H9 (cell line): ENCODE measurements at places on chromosomes 4 and X. TPM values are rescaled to one million over a fixed set of nuclear protein-coding genes. Genes with fewer than 3 reads are reported as not detected.

ATP1B4 gene
- total RNA-seq, result not detected in 2 replicates

DNA sequence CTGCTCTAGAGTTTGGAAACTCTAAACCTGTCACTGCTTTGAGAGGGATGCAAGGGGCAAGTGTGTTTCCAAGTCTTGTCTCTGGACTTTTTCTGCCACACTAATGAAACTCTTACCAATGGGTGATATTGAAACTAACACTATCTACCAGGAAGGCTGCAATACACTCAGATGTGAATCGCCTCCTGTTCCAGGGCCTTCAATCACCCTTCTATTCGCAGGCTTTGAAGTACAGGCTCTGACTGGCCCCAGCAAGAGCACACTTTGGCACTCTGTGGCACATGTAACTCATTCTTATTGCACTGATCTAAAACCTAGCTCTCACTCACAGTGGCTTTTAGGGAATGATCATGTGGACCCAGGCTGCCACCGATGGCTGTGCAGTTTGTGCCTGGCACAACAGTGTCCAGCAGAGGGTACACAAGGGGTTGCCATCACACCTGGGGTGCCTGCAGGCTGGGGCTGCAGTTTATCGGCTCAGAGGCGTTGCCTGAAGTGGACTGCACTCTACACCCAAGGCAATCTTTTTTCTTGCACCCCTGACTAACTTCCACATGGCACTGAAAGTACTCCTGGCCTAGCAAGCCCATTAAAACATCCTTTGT is 210.8 kb downstream of the MGST2 start:
- H3K27ac ChIP-seq, result no peak overlapping the region
- DNase-seq, result no peak
- H3K4me1 ChIP-seq, result peaks cover 4% of the 10 kb centered on the region; the same call in 1 of the 2 replicates
- no peaks in the 10 kb centered on the region for H3K27me3 ChIP-seq

- H3K27me3 ChIP-seq, result no peaks in the 10 kb centered on the region
- no peak overlapping the region for H3K27ac ChIP-seq
- H3K36me3 ChIP-seq, result no peaks in the 10 kb centered on the region
- no peak overlapping the region for H3K4me3 ChIP-seq
Observed at GRCh38 chrX:112759512-112759911, 79.8 kb upstream of the LHFPL1 start.

TIGD2 gene
- 10.1 and 10.4 TPM in 2 replicates for total RNA-seq

GRCh38 chr4:2078584-2078983 is 19.5 kb downstream of the NAT8L start:
- no peak overlapping the region for H3K4me3 ChIP-seq
- no peaks in the 10 kb centered on the region for H3K27me3 ChIP-seq
- H3K27ac ChIP-seq, result no peak overlapping the region
- no peaks in the 10 kb centered on the region for H3K36me3 ChIP-seq
- DNase-seq, result no peak

GRCh38 chrX:152072236-152072635 is 66.1 kb downstream of the MAGEA10 start:
- H3K4me3 ChIP-seq, result no peak overlapping the region
- no peaks in the 10 kb centered on the region for H3K27me3 ChIP-seq
- no peak for DNase-seq
- no peak overlapping the region for H3K27ac ChIP-seq
- no peaks in the 10 kb centered on the region for H3K4me1 ChIP-seq

TKTL2 gene
- total RNA-seq, result not detected in 2 replicates

NHS gene
- 8.0 and 8.7 TPM in 2 replicates for total RNA-seq

GRCh38 chr4:48138936-48139335 is 4.9 kb upstream of the TXK start:
- no peaks in the 10 kb centered on the region; the same call in none of the 2 replicates for H3K36me3 ChIP-seq
- H3K27me3 ChIP-seq, result no peaks in the 10 kb centered on the region

DNA sequence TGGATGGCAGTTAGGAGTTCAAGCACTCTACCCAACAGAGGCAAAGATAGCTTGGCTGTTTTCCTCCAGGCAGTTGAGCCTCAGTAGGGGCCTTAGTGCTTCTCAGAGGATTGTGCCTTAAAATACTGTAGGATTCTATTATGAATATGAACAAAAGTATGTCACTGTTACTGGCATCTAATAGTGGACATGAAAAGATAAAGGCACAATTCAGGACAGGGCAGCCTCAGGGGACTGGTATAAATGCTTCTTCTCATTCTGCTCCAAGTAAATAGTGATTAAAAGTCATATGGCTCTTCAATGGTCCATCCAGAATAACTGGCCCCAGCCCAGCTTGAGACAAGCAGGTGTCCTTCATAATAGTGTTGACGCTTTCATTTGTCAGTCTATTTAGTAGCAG is 17.7 kb downstream of the COL4A6 start:
- no peaks in the 10 kb centered on the region for H3K27me3 ChIP-seq
- no peaks in the 10 kb centered on the region; the same call in 1 of the 2 replicates for H3K4me1 ChIP-seq
- no peak overlapping the region for H3K27ac ChIP-seq
- no peak overlapping the region for H3K4me3 ChIP-seq
- peaks cover 2% of the 10 kb centered on the region; the same call in 1 of the 3 replicates for H3K36me3 ChIP-seq

KLB gene
- total RNA-seq, result 0.07 TPM in 2 replicates

XAGE1A gene
- total RNA-seq, result not detected in 2 replicates

- H3K36me3 ChIP-seq, result peaks cover 43% of the 10 kb centered on the region
- H3K4me3 ChIP-seq, result no peak overlapping the region
- DNase-seq, result no peak
- H3K4me1 ChIP-seq, result no peaks in the 10 kb centered on the region
Observed at GRCh38 chrX:154365997-154366665, 8.3 kb downstream of the FLNA start.

COX7B2 gene
- total RNA-seq, result not detected in 2 replicates

MTNR1A gene
- 0.57 and 0.97 TPM in 2 replicates for total RNA-seq

- no peak for DNase-seq
- H3K27me3 ChIP-seq, result no peaks in the 10 kb centered on the region
- H3K4me3 ChIP-seq, result no peak overlapping the region
- H3K36me3 ChIP-seq, result peaks cover 2% of the 10 kb centered on the region; the same call in 1 of the 2 replicates
- no peak overlapping the region for H3K27ac ChIP-seq
- H3K4me1 ChIP-seq, result peaks cover 4% of the 10 kb centered on the region; the same call in 1 of the 2 replicates
Observed at GRCh38 chr4:117676153-117676552, 358.1 kb upstream of the NDST3 start.

- no peaks in the 10 kb centered on the region for H3K27me3 ChIP-seq
- H3K4me3 ChIP-seq, result no peak overlapping the region
- H3K4me1 ChIP-seq, result peaks cover 2% of the 10 kb centered on the region; the same call in 1 of the 2 replicates
- H3K27ac ChIP-seq, result no peak overlapping the region
- H3K36me3 ChIP-seq, result no peaks in the 10 kb centered on the region
- no peak for DNase-seq
Observed at GRCh38 chr4:86033171-86033570, 326.7 kb downstream of the MAPK10 start.

DNA sequence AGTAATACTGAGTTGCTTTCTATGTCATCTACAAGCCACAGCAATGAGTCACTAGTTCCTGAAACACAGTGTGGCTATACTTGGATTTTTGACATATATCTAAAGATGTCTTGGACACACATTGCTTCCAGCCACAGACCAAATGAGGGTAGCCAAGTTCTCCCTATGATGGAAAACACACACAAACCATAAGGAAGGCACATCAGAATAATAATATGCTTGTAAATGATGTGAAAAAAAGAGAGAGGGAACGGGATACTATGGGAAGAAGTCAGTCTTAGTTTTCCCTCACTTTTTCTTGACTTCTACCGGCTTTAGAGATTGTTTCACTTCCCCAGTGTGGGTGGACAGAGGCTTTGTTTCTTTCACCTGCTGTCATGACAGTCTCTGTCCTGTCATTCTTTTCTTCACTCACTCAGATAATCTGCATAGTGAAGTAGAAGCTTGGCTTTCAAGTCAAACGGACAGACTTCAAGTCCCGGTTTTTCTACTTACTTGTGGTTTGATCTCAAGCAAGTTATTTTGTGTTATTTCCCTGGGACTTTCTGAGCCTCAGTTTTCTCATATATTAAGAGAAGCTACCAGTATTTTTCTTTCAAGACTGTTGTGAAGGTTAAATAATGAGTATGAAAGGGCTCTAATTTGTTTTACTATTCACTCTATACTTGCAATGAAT is 34.7 kb downstream of the P2RY10 start:
- no peak overlapping the region for H3K4me3 ChIP-seq
- no peaks in the 10 kb centered on the region for H3K27me3 ChIP-seq
- no peak for DNase-seq
- H3K27ac ChIP-seq, result no peak overlapping the region
- H3K36me3 ChIP-seq, result no peaks in the 10 kb centered on the region; the same call in 1 of the 2 replicates

GRCh38 chr4:86319390-86319789 is 40.5 kb downstream of the MAPK10 start:
- no peaks in the 10 kb centered on the region; the same call in 2 of the 3 replicates for H3K36me3 ChIP-seq
- no peak for DNase-seq
- H3K27ac ChIP-seq, result no peak overlapping the region

DNA sequence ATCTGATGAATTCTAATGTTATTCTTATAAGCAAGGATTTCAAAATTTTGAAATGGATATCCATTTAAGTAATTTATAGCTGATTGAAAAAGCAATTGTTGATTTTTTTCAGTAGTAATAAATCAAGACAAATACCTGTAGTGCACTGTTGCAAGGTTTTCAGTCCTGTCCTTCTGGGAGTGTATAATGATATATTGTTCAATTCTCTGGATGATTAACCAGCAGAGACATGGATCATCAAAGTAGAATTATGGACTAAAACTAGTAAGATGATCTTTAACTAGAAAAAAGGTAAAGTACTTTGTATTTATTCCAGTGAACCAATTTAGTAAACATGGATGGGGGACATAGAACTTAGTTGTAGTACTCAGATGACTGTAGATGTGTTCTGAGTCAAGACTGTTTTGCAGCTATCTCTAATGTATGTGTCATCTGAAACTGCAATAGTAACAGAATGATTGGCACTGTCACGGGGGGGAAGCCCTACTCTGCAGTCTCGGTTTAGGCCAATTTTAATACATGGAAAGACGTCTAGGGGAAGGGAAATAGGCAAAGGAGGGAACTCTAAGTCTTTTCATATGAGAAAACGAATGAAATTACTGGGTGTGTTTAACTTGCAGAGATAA is 121.9 kb downstream of the GLRA3 start:
- DNase-seq, result no peak
- no peak overlapping the region for H3K27ac ChIP-seq
- no peaks in the 10 kb centered on the region for H3K4me1 ChIP-seq
- H3K36me3 ChIP-seq, result no peaks in the 10 kb centered on the region
- H3K4me3 ChIP-seq, result no peak overlapping the region

- H3K27me3 ChIP-seq, result no peaks in the 10 kb centered on the region; the same call in 1 of the 2 replicates
- DNase-seq, result peak; percentile 73
- H3K27ac ChIP-seq, result no peak overlapping the region
- no peak overlapping the region for H3K4me3 ChIP-seq
- 0 out of 2 replicates have a peak, but pooled peaks cover 3% of the 10 kb centered on the region for H3K4me1 ChIP-seq
Observed at GRCh38 chrX:49884290-49884862, 5.1 kb downstream of the USP27X start.

DNA sequence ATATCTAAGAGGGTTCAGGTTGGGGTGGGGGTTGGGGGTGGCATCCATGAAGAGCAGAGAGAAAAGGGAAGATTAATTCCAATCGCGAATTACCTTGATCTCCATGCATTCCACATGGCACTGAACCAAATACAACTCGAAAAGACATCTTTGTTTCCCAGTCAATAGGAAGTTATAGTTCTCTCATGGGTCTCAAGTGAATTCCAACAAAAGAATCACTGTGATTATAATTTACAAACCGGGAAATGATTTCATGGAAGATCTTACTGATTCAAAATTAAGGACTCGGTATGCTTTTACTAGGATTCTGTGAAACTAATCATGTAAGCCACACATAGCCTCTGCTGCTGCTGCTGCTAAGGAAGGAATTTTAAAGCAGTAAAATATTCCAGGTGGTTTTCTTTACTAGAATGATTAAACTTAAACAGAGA is 26.6 kb upstream of the AMELX start:
- no peaks in the 10 kb centered on the region for H3K36me3 ChIP-seq
- no peak for DNase-seq
- H3K4me3 ChIP-seq, result no peak overlapping the region

COPS4 gene
- 39.3 and 39.9 TPM in 2 replicates for total RNA-seq

LPAR4 gene
- total RNA-seq, result 6.0 and 6.4 TPM in 2 replicates
